ENCODE measurements at places on chromosomes 1 and 21.

DNA sequence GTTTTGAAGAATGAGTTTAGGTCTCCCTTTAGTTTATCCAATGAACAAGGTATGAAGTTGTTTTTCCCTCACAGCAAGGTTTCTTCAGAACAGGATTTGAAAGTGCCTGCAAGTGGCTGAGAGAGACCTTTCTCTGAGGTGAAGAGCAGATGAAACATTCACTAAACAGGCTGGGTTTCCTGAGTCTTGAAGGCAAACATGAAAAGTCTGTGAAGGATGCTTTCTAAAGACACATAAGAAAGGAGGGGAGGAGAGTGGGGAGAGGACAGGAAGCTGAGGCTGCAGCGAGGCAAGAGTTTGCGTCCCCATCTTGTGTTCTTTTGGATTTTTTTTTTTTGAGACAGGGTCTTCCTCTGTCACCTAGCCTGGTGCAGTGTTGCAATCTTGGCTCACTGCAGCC lies 95.7 kb upstream of the SIM2 start:
- DNase-seq, result no peak

DNA sequence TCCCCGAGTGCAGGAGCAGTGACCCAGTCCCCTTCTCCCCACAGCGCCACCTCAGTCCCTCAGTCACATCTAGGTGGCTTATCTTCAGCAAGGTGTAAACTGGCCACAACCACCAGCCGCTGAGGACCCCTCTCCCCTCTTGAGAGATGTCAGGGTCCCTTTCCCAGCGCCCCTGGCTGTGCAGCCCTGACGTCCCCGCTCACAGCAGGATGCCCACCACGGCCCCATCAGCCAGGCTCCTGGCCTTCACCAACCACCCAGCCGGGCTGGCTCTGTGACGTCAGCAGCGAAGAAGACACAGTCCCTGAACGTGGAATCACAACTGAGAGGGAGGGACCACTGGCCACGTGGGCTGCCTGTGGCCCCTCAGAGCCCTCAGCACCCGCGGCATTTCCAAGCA lies 249.4 kb downstream of the NPHP4 start:
- DNase-seq, result no peak

GRCh38 chr1:178020968-178021640 lies 51.2 kb upstream of the SEC16B start:
- no peak for DNase-seq

GRCh38 chr21:44299458-44300261 lies at the start of gene PFKL:
TSS of gene PFKL (plus strand) at chr21:44300053. CDS start at chr21:44300106, 53 bp downstream.
- peak; percentile 82 for DNase-seq

DNA sequence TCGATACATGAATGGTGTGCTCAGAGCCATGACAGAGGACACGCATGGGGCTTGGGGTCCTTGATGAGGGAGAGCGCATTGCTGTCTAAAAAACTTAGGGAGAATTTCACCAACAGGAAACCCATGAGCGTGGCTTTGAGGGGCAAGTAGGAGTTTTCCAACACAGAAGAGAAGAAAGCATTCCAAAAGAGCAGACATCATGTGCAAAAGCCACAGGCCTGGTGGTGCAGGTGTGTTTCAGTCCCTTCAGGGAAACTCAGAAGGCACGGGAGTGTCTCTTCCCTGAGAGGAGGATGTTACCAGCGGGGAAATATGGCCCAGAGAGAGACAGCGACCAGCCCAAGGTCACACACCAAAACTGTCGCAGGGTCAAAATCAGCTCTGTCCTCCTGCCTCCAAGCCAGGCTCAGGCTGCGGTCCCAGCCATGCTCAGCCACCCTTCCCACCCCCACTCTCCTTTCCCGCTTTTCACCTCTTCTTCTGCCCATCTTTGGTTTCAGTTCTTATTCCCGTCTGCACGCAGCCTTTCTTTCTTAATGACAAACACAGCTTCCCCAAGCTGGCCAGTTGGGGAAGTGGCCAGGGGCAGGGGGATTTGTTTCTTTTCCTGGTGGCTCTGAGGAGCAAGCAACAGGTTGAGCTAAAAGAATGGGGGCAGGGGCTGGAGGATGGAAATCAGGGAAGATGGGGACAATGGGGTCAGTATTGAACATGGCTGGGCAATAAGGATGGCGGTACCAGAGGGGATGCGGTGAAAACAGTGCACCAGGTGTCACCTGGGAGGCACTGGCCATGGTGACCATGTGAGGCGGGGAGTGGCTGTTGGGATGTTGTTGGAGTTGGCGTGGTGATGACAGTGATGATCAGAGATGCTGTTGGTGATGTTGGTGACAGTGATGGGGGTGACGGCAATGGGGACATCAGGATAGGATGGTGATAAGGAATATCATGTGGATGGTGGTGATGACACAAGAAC lies 10.3 kb downstream of the LAPTM5 start:
- DNase-seq, result no peak

- no peak for DNase-seq
These were observed 1.4 kb downstream of the PRCC start for GRCh38 chr1:156768610-156769295.

- DNase-seq, result no peak
These were observed 75.1 kb downstream of the LYST start for GRCh38 chr1:235791532-235792060.

GRCh38 chr1:172670316-172670715 lies 11.4 kb downstream of the FASLG start:
- no peak for DNase-seq

- no peak for DNase-seq
These were observed 16.0 kb upstream of the POU3F1 start for GRCh38 chr1:38062361-38063288.

DNA sequence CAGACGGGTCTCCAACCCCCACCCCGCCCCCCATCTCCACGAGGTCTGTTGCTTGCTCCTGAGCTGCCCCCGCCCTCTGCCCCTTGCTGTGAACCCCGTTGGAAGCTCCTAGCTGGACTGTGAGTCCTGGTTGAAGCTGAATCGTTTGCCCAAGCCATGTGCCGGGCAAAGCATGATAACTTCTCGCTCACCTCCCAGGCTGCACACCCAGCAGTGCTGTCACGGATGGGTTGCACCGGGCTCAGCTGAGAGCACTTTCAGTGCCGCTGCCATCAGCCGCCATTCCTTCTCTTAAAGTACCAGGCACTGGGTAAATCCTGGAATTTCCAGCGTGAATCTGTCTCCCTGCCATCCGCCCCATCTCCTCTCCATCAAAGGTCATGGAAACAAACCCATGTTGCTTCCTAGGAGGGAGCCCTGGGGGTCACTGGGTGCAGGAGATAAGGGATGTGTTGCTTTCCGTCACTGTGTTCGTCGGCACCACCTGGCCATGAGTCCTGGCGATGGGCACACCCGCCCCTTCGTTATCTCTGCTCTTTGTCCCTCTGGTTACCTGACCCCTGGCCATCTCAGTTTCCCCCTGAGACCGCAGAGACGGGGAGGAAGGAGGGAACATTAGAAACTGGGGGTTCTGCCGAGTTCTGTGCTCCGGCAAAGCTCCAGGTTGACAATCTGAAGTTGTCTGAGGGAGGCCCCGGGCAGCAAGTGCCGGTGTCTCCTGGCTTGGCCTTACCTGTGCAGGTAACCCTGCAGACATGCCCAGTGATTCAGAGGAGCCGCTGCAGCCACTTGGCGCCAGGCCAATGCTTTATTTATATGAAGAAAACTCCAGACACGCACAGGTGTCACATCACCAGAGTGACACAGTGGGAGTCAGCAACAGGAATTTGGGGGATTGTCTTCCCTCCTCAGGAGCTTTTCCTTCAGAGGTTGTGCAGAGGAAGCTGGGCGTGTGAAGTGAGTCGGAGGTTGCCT lies 2.7 kb downstream of the PDE9A start:
- DNase-seq, result no peak

GRCh38 chr1:165053351-165053750 lies 303.2 kb downstream of the LMX1A start:
- DNase-seq, result no peak

GRCh38 chr1:11980676-11980972 lies 380 bp downstream of the MFN2 start:
- DNase-seq, result no peak

DNA sequence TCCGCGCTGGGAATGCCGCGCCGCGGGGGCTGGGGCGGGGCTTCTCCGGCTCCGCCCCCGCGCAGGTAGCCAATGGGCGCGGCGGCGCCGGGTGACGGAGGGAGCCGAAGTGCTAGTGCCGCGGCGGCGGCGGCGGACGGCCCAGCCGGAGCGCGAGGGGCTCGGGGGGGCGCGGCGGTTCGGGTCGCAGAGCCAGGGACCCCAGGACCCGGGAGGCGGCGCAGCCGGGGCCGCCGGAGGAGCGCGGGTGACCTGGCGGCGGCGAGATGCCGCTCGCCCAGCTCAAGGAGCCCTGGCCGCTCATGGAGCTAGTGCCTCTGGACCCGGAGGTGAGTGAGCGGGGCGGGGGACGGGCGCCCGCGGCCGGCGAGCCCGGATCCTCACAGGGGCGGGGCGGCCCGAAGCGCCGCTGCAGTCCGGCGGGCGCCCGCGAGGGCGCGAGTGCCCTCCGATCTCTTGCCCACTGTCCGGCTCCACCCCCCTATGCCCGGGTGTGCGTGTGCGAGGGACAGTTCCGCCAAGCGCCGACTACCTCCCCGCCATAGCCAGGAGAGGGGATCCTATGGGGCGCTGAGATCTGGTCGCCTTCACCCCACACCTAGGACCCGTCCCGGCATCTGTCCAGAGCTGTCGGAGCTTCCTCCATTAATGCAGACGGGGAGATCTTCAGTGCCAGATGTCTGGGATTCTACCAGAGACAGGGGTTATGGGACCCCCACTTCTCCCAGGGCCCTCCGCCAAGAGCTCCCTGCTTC lies at the start of gene RPS6KA1:
RPS6KA1 (plus strand) TSS at position 107 of the 755 bp plus-strand sequence; CDS start at position 267, 160 bp downstream.
- DNase-seq, result peak; percentile 76

GRCh38 chr1:110548381-110548780 lies 29.4 kb upstream of the KCNA10 start:
- no peak for DNase-seq

DNA sequence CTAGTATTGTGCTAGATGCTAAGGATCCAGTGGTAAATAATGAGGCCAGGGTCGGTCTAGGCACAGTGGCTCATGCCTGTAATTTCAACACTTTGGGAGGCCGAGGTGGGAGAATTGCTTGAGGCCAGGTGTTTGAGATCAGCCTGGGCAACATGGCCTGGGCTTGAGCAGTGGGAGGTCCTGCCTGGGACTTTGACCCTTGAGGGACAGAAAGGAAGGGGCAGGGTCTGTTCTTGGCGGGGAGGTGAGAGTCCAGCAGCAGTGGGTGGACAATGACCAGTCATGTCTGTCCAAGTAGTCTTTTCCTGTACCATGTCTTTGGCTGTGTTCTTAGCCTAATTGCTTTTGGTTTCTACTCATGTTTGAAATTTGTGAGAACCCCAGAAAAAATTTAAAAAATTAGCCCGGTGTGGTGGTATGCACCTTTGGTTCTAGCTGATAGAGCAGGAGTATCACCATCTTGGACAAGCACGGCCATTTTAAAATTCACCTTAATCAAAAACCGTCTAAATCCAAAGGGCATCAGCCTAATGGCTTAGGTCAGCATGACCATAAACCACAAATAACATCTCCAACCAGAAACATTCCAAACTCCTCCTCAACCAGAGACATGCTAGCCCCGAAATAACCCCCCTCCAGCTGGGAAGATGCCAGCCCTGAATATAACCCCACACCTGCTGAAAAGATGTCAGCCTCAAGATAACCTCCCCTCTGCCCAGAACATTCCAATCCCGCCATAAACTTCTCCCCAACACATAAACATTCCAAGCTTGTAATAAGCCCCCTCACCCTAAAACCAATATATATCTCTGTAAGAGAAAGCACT lies 6.8 kb upstream of the AK2 start:
- DNase-seq, result no peak

- DNase-seq, result no peak
These were observed 3.6 kb downstream of the CACNA1S start for GRCh38 chr1:201108614-201109013.

GRCh38 chr1:10046356-10047085 lies 13.8 kb downstream of the UBE4B start:
- DNase-seq, result no peak

DNA sequence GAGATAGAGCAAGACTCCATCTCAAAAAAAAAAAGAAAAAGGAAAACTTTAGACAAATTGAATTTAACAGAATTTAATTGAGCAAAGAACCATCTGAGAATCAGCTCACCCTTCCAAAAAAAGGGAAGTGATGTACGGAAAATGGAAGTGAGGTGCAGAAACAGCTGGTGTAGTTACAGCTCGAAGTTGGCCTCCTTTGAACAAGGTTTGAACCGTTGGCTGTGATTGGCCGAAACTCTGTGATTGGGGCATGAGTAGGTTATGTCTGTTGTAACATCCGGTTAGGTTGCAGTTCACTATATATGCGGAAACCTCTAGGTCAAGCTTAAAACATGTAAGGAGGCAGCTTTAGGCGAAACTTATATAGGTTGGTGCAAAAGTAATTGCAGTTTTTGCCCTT lies 97.9 kb upstream of the KIF26B start:
- DNase-seq, result no peak

DNA sequence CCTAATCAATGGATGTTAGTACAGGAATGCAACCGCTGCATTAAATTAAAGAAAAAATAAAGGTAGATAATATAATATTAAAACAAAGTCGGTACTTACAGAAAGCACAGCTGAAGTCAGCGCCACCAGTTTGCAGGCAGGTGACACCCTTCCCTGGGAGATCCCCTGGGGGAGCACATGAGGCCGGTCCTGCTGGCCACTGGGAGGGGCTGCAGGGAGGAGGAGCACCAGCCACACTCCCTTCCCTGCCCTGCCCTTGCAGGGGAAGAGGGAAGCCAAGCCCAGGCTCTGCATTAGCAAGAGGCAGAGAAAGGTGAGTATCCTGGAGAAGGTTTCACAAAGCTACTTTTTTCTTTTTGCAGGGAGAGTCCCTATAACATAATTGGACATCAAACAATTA lies 507.0 kb downstream of the AJAP1 start:
- no peak for DNase-seq

DNA sequence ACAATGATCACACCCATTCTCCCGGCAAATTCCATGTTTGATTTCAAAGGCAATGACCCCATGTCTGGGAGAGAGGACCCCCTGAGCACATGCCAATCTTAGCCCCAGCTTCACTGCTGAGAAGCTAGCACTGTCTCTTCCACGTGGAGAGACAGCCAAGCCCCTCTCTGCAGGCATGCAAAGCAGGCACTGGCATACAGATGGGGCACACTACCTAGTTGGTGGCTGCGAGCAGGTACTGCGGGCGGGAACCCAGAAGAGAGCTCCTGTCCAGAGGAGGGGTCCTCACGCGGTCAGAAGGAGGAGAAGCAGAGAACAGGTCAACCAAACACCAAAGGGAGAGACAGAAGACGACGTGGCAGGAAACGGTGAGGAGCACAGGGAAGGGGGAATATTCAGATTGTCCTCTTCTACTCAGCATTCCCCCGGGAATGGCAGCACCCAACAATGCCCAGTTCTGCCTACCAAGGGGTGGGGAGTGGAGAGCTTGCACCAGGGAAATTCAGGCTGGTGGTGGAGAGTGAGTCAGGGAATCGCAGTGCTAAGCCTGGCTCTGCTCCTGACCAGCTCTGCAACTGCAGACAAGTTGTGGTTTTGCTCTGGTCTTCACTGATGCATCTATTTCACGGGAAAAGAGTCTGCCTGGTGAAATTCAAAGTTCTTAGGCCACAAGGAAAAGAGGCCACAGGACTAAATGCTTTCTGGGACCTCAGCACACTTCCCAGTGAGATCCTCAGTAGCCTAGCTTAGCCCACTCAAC lies 48.1 kb upstream of the GOLT1A start:
- DNase-seq, result no peak

- no peak for DNase-seq
These were observed 54.0 kb downstream of the PIK3CD start for GRCh38 chr1:9705337-9706093.

Measured in right forelimb (tissue), 1 donor.